Activated CD4-positive, alpha-beta T cell treated with anti-CD3 and anti-CD28 coated beads, Interleukin-2, amount 10 ng/mL, durations not matched to agents 7 days and 5 days (primary cell): ENCODE measurements at places on chromosomes 12 and 14. TPM values are rescaled to one million over a fixed set of nuclear protein-coding genes. Genes with fewer than 3 reads are reported as not detected.

Gene HOXC12
- total RNA-seq: not detected

Gene GRIP1
- total RNA-seq: 0.85 TPM

Gene PIK3C2G
- not detected for total RNA-seq

Gene KRT85
- total RNA-seq: not detected

Gene DHH
- not detected for total RNA-seq
